ENCODE measurements at places on chromosomes 3 and 15. TPM values are rescaled to one million over a fixed set of nuclear protein-coding genes. Genes with fewer than 3 reads are reported as not detected.
A peak's percentile ranks its signal among the peaks of the same experiment; 100 is the strongest.

Gene SLC28A1
- not detected for total RNA-seq

Gene CCR3
- not detected for total RNA-seq

Gene CHRM5
- total RNA-seq: not detected

Gene GALNT15
- 6.2 TPM for total RNA-seq

Gene PRTG
- total RNA-seq: 0.60 TPM

Gene DPH3
- 24.2 TPM for total RNA-seq

Gene PTH1R
- total RNA-seq: 9.3 TPM

DNA sequence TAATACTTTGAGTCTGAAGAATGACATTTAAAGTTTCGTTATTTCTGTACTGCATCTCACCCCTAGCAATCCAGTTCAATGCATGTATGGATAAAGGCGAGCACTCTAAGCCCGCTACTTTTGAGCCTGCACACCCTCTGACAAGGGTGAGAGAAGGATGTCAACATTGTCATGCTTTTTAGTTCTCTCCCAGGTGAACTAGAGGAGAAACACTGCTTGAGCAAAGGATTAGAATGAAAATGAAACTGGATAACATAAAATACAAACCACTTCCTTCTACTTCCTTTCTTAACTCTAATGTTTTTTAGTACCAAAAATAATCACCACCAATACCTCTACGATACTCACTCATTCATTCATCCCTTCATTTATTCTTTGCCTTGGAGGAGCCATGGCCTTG lies 588.7 kb upstream of the NR2F2 start:
- no peak for DNase-seq

GRCh38 chr3:96017556-96017955 lies 796.8 kb upstream of the EPHA6 start:
- DNase-seq: no peak

- DNase-seq: no peak
Measured at GRCh38 chr3:183074261-183074660, 25.0 kb downstream of the MCCC1 start.

- no peak for DNase-seq
Measured at GRCh38 chr3:42503957-42504333, 1.5 kb downstream of the VIPR1 start.

- DNase-seq: peak; percentile 87
Measured at GRCh38 chr3:12405432-12406272, 78.6 kb upstream of the TSEN2 start.

DNA sequence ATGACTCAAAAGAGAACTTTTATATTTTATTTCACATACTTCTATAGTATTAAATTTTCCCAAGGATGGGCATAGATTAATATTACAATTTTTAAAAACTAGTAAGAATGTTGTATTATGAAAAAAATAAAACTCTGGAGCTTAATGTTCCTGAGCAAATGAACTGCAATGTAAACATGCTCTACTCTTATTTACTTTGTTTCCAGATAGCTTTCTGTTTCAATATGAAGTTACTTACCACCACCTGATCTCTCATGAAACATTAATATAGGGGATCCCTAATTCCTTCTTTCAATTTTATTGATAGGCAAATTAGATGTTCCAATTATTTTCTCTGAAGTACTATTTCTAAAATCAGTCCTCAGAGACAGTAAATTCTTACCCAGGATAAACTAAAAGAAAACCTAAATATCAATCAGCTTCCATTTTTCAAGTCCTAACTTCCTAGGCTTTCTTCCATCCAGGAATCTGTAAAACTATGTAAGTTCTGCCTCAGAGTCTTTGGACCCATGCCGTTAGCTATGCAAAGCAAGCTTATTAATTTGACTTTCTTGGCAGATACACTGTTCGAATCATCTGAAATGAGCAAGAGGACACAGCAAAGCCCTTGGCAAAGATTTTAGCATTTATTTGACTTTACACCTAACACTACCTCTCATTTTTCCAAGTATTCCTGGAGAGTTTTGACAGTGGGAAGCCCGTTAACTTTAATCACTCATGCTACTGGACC lies 93.2 kb downstream of the PLCH1 start:
- no peak for DNase-seq

DNA sequence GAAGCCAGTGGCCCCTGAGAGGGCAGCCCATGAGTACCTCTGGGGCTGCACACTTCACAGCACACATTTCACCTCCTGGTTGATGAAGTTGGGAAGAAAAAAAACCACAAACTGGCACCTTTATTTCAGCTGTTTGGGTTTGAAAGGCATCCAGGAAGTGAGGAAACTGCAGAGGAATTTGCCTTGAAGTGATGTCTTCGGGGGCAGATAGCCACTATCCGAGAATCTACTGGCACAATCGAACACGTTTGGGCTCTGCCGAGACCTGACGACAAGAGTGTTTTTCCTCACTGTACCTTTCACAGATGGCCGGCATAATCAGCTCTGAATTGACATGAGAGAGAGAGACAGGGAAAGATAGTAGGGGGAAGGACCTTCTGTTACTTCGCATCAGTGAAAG lies 59.7 kb downstream of the LRIG1 start:
- DNase-seq: no peak

DNA sequence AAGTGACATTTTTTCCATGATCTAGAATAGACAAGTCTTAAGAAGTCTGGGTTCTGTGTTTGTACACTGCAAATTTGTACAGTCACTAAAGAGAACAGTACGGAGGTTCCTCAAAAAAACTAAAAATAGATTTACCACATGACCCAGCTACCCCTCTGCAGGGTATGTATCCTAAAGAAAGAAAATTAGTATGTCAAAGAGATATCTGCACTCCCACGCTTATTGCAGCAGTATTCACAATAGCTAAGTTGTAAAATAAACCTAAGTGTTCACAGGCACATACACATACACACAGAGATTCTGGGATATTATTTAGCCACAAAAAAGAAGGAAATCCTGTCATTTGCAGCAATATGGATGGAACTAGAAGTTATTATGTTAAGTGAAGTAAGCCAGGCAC lies 120.4 kb downstream of the ZIC1 start:
- no peak for DNase-seq
